Stimulated activated CD4-positive, alpha-beta T cell treated with anti-CD3 and anti-CD28 coated beads, Interleukin-4, amount 100 ng/mL, for 1 hour (primary cell): ENCODE measurements at places on chromosomes 3 and 15.

GRCh38 chr3:51340989-51341636 lies 44.0 kb upstream of the MANF start:
- DNase-seq = no peak

- DNase-seq = no peak
Observed at GRCh38 chr3:173730391-173730790, 332.8 kb downstream of the NLGN1 start.

DNA sequence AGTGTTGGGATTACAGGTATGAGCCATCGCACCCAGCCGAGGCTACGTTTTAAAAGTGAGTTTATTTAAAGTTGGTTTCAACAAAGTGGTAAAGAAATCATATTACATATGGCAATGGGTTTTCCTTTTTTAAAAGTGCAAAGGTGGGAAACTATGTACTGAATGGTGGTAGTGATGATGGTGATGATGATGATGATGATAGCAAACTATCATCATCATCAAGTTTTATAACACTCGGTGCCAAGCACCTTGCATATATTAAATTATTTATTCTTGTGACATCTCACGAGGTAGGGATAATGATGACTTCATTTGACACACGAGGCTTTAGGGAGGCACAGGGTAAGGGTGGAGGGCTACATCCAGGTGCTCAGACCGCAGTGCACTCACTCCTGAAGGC lies 64.3 kb downstream of the BDH1 start:
- no peak for DNase-seq

GRCh38 chr3:57827757-57828156 lies 71.6 kb downstream of the SLMAP start:
- DNase-seq = no peak

GRCh38 chr3:98612587-98612986 lies 19.2 kb upstream of the CPOX start:
- peak; percentile 3 for DNase-seq

DNA sequence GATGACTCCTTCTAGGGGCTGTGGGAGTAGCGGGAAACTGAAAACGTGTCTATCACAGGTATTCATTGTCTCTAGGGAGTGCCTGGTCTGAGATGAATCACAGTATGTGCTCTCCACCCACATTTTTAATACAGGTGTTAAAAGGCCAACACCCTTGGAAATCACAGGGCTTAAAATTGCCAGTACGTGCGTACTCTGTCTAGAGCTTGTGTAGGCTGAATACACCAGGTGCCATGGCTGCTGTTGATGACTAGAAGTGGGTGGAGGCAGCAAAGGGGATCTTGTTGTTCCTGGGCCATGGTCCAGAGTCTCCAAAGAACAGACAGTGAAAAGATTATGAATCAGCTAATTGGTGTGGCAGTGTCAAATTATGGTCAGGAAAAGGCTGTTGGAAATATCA lies 35.1 kb upstream of the P3H2 start:
- no peak for DNase-seq

- DNase-seq = no peak
Observed at GRCh38 chr3:127337911-127338531, 50.2 kb upstream of the PRR20G start.

- no peak for DNase-seq
Observed at GRCh38 chr15:63396152-63396928, 14.7 kb upstream of the CA12 start.

- no peak for DNase-seq
Observed at GRCh38 chr3:183941216-183941615, 56.5 kb upstream of the PARL start.

DNA sequence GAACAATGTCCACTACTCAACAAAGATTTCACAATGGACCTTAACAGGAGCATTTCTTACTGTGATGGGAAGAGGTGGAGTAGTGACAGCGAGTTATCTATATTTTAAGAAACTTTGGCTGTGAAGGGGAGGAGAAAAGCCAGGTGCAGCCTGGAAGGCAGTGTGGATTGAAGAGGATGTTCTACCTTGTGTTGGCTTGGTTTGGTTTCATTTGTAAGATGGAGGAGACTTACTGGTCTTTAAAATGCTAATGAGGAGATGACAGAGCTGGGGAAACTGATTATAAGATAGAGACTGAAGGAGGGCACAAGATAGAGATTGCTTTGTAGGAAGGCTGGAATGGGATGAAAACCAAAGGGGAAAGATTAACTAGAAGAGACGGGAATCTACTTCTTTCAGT lies 59.4 kb downstream of the PLOD2 start:
- DNase-seq = no peak

GRCh38 chr3:153287017-153287416 lies 125.0 kb downstream of the RAP2B start:
- no peak for DNase-seq
